Mesenteric fat pad (tissue), 1 donor: ENCODE measurements at places on chromosomes 6 and 20.

DNA sequence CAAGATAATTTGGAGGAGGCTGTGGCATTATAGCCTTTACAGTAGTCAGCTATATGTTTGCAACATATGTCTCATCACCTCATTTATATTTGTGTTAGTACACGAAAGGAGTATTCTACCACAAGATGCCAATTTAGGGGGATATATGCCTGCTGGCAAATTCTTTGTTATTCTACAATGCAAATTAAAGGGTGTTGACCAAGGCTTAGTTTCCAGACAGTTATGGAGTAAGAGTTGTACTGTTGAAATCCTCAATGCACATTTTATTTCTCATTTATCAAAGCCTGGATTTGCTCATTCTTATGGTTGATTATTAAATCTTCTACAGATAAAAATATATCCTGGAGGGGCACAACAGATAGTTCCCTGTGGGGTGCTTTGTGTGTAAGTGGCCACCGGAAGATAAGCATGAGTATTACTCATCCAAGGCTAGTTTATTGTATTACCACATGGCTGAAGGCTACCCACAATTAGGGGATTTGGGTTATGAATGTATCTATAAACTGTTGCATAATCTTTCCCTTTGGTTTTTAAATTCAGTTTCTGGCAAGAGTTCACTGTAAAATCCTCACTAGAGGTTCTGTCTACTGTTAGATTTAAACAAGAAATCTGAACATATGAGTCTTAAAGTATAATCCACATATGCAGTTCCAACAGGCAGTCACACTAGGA is 9.0 kb downstream of the CST9 start:
- no peak for DNase-seq

GRCh38 chr6:154478701-154479060 is 31.8 kb downstream of the CNKSR3 start:
- DNase-seq = no peak

- DNase-seq = peak; percentile 28
Observed at GRCh38 chr20:45958593-45958992, 13.4 kb downstream of the ZNF335 start.

GRCh38 chr20:37325206-37325605 is 20.7 kb upstream of the SRC start:
- DNase-seq = no peak

GRCh38 chr6:162615016-162615705 is 112.4 kb downstream of the PRKN start:
- DNase-seq = no peak

- no peak for DNase-seq
Observed at GRCh38 chr20:37954190-37954589, 51.3 kb downstream of the VSTM2L start.

DNA sequence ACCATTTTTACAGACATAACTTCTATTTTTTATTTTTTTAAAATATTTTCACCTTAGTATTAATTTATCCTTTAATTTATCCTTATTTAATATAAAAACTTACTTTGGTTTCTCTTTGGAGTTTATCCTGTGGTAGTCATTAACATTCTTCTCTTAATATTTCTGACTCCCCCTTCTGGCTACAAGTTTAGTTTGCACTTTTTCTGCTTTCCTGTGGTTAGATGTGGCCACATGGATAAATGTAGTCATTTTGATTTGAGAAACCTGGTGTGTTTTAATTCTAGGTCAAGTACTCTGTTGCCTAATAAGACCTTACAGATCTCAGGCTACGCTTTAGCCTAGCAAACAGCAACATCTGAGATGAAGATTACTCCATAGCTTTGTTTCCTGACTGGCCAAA is 1187.5 kb downstream of the HACE1 start:
- no peak for DNase-seq

DNA sequence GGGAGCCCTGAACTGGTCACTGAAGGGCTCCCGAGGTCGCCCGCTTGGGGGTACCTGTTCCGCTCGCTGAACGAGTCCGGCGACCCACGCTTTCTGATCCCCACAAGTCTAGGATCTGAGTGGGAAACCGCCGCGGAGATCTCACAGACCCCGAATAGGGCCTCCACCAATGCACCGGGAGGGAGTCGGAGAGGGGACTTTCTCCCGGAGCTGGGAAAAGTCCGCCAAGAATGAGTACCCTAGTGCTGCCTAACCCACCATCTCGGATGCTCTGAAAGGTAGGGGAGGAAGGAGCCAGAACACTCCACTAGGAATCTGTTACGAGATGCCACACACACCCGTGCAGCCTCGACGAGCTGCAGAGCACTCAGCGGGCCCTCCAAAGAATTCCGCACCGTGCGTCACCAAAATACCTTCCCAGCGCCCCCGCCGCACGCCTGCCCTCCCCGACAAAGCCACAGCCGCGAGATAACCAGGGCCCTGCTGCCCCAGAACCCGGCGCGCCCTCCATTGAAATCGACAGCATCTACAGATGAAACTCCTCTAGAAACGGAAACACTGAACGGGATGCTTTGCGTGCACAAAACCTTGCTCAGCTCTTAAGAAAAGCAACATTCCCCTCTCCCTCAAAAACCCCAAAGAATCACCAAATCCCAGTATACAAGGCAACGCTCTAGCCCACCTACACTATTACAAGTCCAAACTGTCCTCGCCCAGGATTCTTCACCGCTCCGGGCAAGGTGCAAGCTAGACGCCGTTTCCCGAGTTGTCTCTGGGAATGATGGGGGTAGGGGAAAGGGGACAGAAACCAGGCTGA is 686 bp downstream of the COL12A1 start:
- no peak for DNase-seq

DNA sequence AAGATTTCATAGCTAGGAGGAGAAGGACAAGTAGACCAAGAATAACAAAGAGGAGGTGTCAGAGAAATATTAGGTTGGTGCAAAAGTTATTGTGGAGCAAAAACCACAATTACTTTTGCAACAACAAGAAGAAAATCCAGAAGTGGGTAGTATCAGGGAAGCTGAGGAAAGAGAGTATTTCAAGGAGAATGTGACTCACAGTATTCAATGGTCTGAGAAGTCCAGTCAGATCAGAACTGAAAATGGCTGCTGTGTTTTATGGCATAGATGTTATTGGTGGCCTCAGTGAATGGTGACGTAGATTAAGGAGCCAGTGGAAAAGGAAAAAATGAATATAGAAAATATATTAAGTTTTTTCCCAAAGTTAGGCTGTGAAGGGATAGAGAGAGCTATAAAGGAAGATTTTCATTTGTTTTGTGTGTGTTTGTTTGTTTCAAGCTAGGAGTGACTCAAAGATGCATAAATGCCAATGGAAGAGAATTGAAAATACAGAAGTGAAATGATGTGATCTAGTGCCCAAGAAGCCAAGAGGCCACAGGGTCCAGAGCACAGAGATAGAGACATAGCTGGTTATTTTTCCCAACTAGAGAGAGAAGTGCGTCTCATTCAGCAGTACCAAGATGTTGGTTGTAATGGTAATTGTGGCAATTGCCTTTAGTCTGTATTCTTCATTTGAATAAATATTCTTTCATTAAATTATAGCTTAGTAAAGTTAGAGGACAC is 112.8 kb downstream of the ADTRP start:
- DNase-seq = no peak

- no peak for DNase-seq
Observed at GRCh38 chr6:145080651-145081050, 654.7 kb downstream of the EPM2A start.

GRCh38 chr6:114055349-114055748 is 84.4 kb upstream of the HDAC2 start:
- DNase-seq = no peak

GRCh38 chr6:63923139-63923739 is 287.6 kb downstream of the PHF3 start:
- no peak for DNase-seq

DNA sequence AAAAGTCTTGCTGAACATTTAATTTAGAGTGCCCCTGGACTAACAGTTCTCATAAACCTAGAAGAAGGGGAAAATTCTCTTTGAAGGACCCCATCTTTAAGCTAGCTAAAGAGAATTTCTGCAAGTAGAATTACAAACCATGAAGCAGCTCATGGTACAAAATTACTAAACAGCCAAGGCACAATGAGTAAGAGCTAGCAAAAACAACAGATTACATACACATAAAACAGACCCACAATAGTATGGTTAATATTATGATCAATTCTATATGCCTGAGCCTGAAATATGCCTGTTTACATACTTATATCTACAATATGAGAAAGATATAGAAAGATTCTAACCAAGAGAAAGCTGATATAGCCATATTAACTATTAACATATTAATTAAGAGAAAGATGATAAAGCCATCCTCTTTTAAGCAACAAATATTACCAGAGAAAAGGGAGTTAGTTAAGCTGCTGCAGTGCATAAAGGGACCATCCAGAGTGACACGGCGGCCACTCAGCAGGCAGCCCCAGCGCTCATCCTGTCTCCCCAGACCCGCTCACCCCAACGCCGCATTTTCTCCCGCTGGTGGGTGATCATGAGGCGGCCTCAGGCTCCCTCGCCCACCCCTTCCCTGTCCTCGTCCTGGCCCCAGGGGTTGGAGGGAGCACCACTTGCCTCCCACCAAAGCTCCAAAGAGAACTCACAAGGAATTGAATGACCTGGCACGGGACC is 98.4 kb upstream of the CARMIL1 start:
- DNase-seq = no peak

GRCh38 chr6:47134476-47135189 is 92.5 kb upstream of the ADGRF1 start:
- DNase-seq = no peak

DNA sequence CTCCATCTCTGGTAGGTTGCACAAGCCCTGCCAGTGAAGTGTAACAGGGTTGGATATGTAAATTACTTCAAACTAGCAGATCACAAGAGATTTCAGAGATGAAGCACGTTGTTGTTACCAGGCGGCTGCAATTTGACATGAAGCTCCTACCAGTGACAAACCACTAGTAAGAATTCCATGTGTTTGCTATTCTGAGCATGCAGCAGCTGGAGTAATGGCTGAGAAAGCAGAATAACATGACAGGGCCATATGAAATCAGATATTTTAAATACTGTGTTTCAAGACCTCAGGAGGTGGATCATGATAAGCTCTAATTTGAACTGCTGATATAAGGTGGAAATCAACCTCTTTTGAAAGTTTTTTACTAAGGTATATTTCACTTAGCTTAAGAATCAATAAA is 11.4 kb downstream of the RIN2 start:
- DNase-seq = no peak

DNA sequence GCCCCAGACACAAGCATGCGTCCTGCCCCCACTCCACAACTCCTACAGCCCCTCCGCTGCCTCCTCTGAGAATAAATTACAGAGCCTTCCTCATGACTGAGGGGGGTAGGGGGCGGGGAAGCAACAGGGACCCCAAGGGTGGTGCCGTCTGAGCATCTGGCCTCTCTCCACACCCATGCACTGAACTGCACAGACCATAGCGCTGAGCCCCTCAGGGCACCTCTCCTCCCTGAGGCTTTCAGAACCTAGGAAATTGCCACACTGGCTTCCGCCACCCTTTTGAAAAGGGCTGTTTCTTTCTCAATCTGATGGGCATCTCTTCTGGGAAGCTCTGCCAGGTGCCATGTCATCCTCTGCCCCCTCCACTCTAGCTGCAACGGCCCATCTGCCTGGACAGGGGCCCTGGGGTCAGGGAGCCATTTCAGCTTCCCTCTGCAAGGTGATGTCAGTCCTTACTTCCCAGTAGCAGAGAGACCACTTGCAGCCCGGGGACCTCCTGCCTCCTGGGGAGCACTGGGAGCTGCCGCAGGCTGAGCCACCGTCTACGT is 2.5 kb downstream of the CST7 start:
- peak; percentile 78 for DNase-seq

- peak; percentile 65 for DNase-seq
Observed at GRCh38 chr20:44075191-44075949, 111.6 kb downstream of the JPH2 start.

GRCh38 chr6:34791701-34792604 is at the start of gene BLTP3A:
TSS of gene BLTP3A (plus strand) at chr6:34792083. CDS start at chr6:34792251, 168 bp downstream.
- DNase-seq = peak; percentile 91

DNA sequence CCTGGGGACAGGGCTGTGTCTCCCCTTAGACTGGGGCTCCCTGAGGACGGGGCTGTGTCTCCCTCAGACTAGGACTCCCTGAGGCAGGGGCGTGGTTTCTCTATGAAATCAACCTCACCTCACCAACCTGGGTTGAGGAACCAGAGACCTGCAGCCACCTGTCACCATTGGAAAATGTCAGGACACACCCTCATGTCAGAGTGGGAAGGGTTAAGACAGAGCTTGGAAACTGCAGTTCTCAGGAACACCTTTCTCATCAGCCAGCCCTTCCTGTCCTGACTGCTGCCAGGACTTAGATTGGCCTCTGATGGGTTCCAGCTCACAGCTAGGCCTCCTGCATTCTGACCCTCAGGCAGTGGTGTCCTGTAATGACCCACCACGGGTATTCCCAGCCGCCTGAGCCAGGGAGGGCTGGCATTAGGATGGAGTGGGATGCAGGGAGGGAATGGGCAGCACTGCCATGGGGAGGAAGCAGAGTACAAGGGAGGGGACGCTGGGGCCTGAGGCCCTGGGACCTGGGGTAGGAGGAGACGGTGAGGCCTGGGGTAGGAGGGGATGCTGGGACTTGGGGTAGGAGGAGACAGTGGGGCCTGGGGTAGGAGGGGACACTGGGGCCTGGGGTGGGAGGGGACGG is 76.3 kb downstream of the MRPL14 start:
- DNase-seq = no peak

DNA sequence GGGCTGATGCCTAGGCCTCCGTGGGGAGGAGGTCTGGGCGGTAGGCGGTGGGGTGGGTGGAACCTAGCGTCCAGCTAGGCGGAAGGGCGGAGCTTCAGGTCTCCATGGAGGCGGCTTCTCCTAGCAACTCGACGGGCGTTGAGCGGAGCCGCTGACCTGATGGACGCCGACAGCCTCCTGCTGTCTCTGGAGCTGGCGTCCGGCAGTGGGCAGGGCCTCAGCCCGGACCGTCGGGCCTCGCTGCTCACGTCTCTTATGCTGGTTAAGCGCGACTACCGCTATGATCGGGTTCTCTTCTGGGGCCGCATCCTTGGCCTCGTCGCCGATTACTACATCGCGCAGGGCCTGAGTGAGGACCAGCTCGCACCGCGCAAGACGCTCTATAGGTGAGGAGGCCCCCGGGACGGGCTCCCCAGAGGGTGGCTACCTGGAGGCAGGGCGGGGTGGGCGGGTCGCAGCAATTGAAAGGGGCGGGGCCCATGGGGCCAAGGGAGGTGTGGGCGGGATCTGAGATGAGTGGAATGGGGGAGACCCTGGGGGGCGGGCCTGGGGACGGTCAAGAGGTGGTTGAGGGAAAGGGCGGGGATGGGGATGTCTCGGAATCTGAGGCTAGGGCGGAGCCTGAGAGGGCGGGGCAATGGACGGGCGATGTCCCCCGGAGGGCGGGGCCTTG is at the start of gene RSPH9:
RSPH9 (plus strand) TSS at position 97 of the 673 bp plus-strand sequence; CDS start at position 160, 63 bp downstream.
- DNase-seq = no peak

GRCh38 chr6:144415835-144416237 is 130.7 kb downstream of the UTRN start:
- DNase-seq = no peak

- no peak for DNase-seq
Observed at GRCh38 chr6:23940466-23940865, 185.5 kb upstream of the NRSN1 start.
